Cardiac ventricle fibroblast (primary cell): ENCODE measurements at places on chromosomes 5 and 9. TPM values are rescaled to one million over a fixed set of nuclear protein-coding genes. Genes with fewer than 3 reads are reported as not detected.

The CDHR2 gene
- total RNA-seq: not detected in 2 replicates

The GPR151 gene
- total RNA-seq: not detected in 2 replicates

The IL31RA gene
- total RNA-seq: 0.20 and 0.31 TPM in 2 replicates

The RLN1 gene
- total RNA-seq: not detected in 2 replicates
